Right hindlimb (tissue), 1 donor: ENCODE measurements at places on chromosomes 12 and 14.

DNA sequence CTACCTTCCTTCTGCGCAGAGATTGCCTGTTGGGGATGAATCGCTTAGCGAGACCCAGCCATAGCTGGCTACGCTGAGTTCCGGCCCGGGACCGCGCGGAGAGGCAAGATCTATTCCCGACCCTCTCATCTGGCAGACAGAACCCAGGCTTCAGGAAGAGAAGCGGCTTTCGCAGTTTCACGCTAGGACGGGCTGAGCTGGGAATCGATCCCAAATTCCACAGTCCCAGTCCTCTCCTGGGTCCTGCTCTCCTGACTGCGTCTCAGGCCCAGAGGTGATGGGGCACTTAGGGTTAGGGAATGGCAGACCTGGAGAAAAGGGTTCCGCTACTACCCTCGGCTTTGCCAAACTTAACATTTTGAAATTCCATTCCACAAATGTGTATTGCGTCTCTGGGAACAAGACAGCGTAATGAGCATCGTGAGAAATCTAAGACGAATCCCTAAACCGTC is 2.8 kb downstream of the PTPN21 start:
- DNase-seq = peak; percentile 49

- peak; percentile 67 for DNase-seq
Observed at GRCh38 chr12:113097716-113098440, 37.7 kb downstream of the RASAL1 start.

DNA sequence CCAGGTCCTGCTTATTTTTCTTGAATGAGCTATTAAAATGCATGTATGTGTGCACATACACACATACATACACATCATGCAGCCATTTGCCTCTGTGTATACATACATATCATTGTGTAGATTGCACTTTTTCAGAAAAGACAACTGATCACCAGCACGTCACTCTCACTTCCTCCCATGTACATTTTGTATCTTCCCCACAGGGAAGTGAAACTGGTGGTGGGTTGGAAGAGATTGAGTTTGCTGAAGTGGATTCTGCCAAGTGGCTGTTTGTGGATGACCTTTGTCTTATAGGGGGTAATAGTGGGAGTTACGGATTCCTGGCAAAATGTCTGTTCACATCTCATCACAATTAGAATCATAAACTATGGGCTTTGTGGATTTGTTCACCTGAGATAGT is 448.6 kb downstream of the RAD51B start:
- DNase-seq = no peak

GRCh38 chr14:70619708-70620107 is 19.3 kb upstream of the MED6 start:
- no peak for DNase-seq

DNA sequence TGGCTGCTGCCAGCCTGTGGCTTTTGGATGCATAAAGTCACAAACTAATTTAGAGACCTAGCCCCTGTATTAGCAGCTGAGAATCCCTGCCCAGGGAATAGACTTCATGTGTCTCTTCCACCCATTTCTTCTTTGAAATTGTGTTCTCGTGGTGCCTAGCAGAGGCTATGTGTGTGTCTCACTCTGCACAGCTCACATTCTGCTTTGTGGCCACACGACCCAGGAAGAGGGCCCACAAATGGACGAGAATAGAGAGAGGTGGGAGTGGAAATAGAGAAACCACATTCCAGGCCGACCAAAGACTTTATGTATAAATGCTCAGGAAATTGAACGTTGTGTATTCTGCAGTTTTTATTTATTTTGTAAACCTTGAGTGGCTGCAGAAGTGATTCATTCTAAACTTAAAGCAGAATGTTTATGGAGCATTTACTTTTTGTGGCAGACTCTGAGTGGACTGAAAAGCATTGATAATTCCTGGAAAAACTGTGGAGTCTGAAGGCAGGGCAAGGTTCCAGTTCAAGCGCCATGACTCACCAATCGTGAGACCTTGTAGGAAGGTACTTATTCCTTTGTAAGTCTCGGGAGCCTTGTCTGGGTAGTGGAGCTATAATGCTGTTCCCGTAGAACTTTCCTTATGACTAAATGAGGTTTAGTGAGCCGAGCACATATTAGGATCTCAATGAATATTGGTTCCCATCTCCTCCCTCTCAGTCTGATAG is 9.1 kb downstream of the B4GALNT3 start:
- DNase-seq = no peak

GRCh38 chr12:10701131-10701681 is 21.9 kb downstream of the YBX3 start:
- no peak for DNase-seq

DNA sequence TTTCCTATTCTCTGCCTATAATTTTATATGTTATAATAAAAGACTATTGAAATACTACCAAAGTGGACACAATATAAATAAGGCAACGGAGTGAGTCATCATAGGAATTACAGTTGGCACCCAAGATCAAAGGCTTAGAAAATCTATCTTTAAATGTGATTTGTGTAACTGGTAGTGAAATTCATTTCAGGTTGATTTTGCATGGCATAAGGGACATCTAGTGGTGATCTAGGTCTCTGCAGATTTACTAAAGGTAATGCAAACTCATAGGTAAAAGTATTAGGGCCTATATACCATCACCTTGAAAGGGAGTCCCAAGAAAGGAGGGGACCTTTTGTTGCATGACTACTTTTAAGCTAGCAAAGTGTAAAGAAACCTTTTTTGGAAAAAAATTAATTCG is 527.2 kb downstream of the NRXN3 start:
- no peak for DNase-seq

- DNase-seq = peak; percentile 27
Observed at GRCh38 chr14:36755756-36756155, 94.1 kb downstream of the PAX9 start.

DNA sequence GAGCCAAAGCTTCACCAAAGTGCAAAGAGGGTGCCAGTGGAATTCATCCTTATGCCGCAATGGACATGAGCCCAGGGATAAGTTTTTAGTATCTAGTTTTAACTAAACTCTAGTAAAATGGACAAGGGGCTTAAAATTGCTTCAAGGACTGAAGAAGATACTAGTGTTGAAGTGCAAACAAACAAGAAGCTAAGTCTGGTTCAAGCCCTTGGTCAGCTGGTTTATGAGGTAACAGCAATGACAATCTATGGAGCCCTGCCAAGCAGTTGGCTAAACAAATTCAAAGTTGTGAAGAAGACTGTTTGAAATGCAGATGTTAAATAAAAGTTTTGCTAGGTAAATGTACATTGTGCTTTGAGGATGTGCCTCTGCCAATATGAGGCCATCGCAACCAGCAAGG is 209.4 kb downstream of the KTN1 start:
- no peak for DNase-seq

DNA sequence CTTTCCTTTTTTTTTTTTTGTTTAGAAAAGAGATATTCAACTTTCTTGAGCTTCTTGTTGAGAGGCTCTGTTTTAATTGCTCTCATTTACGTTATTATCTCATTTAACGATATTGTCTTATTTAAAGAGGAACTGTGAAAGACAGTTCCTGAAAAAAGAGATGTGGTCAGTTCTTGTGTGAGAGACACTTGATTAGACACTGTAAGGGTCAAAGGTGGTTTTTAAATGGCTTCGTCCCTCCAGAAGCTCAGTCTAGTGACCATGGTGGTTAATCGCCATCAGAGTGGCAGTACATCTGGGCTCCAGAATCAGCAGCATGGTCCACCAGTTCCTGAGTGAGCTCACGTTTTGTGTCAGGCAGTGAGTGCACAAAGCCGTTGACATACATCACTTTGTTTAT is 57.9 kb upstream of the KCNA5 start:
- no peak for DNase-seq

GRCh38 chr12:75813072-75813471 is 218.5 kb downstream of the PHLDA1 start:
- DNase-seq = no peak

GRCh38 chr14:60643463-60644314 is 5.6 kb downstream of the SIX1 start:
- DNase-seq = no peak
